ENCODE measurements at places on chromosomes 5 and 9.
A peak's percentile ranks its signal among the peaks of the same experiment; 100 is the strongest.

GRCh38 chr9:80763536-80763935 is 925.8 kb downstream of the TLE1 start:
- no peak for DNase-seq

- peak; percentile 81 for DNase-seq
Measured at GRCh38 chr5:79759436-79759835, 69.8 kb downstream of the CMYA5 start.

GRCh38 chr5:99814321-99815063 is 720.7 kb upstream of the FAM174A start:
- peak; percentile 73 for DNase-seq

DNA sequence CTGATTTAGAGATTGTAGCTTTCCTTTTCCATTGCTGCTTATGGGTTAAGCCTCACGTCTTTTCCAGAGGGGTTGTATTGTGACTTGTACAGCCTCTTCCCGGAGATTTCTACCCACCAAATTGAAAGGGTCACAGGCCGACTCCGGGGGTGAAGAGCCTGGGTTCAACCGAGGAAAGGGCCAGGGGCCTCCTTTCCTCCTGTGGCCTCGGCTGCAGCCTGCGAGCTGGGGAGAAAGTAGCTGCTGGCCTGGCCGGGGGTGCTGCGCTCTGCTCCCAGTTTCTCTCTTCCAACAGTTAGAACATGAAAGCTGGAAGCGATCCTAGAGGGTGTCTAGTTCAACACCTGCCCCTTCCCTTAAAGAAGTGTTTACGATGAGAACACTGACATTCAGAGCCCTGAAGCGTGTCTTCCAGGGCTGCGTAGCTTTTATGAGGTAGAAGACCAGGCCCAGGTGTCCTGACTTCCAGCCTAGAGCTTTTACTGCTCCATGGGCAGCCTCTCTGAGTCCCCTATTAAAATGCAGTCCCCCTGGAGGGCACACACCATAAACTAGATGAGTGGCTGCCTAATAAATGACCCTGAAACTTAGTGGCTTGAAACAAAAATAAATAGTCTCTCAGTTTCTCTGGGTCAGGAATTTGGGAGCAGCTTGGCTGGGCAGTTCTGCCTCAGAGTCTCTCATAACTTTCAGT is 56.9 kb downstream of the ACER2 start:
- no peak for DNase-seq

DNA sequence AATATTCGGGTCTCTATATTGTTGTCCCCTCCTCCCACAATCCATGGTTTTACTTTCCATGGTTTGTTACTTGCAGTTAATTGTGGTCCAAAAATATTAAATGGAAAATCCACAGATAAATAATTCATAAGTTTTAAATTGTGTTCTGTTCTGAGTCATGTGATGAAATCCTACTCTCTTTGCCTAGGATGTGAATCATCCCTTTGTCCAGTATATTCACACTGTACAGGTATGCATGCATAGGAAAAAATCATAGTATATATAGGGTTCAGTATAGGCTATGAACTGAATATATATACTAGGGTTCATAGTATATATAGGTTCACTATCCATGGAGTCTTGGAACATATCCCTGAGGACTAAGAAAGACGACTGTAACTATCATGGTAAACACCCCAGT is 19.6 kb downstream of the INSYN2B start:
- no peak for DNase-seq

GRCh38 chr9:6538666-6539071 is 106.9 kb downstream of the GLDC start:
- DNase-seq: peak; percentile 48

GRCh38 chr5:32329395-32329834 is 16.7 kb upstream of the MTMR12 start:
- DNase-seq: peak; percentile 67

DNA sequence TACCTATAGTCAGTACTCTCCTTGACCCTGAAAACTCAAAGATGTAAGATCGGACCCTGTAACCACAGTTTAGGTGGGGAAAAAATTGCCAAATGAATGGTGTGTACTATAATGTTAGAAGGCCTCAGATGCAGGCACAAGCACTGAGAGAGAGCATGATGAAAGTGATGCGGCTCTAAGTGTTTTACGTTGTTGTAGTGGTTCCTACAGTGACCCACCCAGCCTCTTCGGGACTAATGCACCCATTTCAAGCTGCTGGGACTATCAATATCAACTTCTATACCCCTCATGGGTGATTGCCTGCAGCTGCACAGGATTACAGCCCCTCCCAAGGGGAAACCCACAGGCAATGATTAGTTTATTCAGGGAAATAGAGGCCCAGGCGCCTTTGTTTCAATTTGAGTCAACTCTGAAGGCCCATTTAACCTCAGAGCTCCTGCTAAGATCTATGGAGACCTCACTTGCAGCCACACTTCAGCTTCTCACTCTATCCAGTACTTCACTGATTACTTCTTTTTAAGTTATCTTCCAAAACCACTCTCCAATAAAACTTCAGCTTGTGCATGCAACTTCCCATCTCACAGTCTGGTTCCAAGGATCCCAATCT is 340.7 kb downstream of the NR2F1-AS1 start:
- DNase-seq: no peak

- DNase-seq: peak; percentile 7
Measured at GRCh38 chr5:80034559-80034958, 589 bp upstream of the THBS4 start.

GRCh38 chr5:122306461-122306860 is 5.6 kb upstream of the SNCAIP start:
- no peak for DNase-seq

- DNase-seq: no peak
Measured at GRCh38 chr9:95031711-95032461, 285.6 kb downstream of the FANCC start.

DNA sequence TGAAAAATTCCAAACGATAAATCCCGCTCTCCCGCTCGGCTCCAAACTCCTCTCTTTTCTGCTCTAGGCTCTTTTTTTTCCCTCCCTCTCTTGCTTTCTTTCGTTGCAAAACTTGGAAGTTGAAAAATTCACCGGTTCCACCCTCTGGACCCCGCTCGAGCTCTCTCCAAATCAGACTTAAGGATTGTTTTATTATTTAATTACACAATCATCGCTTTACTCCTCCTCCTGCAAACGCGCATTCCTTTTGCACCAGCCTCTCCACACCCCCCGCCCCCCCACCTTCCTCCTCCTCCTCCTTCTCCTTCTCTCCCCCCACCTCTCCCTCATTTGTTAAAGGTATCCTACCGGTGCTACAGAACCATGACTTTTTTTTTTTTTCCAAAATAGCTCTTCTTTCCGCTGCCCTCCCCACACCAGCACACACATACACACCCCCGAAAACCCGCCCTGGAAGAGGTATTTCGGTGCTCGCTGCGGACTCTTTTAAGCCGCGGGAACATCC is 535 bp upstream of the NFIB start:
- DNase-seq: peak; percentile 95

- peak; percentile 79 for DNase-seq
Measured at GRCh38 chr5:142981886-142982820, 212.0 kb downstream of the ARHGAP26 start.

GRCh38 chr9:87894998-87895625 is 12.4 kb downstream of the SPATA31E1 start:
- DNase-seq: no peak

- DNase-seq: no peak
Measured at GRCh38 chr9:99931155-99931840, 24.8 kb downstream of the STX17 start.

DNA sequence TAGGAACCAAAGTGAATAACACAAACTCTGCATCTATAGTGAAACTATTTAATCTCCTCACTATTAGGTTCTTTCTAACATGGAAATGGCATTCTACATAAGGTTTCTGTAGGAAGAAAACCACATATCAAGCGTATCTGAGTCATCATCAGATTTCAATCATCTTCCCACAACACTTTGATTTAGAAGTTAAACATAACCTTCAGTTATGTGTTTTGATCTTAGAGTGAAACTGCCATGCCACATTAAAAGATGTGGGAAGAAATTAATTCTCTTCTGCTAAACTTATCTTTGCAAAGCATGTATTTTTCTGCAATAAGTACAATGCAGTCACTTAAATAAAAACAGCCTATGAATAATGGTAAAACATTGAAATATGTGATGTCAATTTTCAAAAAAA is 55.0 kb downstream of the MEF2C start:
- DNase-seq: peak; percentile 36

GRCh38 chr9:129141066-129142041 is 30.1 kb downstream of the PTPA start:
- DNase-seq: peak; percentile 96

- no peak for DNase-seq
Measured at GRCh38 chr9:115978659-115979096, 174.9 kb upstream of the PAPPA start.

DNA sequence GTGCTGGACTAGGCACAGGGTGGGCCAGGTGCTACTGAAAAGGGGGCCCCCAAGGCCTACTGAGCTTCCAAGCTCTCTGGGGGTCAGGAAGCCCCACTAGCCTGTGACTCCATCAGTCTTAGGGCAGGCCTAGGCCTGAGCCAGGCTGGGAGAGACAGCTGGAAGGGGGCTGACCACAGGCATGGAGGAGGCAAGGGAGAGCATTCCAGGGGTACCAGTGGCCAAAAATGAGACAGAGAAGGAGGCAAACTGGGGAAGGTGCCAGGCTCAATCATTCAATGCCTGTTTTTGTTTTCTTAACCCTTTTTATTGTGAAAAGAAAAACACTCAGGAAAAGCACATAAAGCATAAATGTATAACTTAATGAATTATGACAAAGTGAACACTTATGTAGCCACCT is 26.2 kb upstream of the TCF7 start:
- DNase-seq: peak; percentile 22

Measured in astrocyte of the spinal cord (primary cell).